ENCODE measurements at places on chromosomes 2 and 18.

- DNase-seq, result no peak
Measured at GRCh38 chr2:79275197-79275596, 115.6 kb upstream of the REG3A start.

- peak; percentile 73 for DNase-seq
Measured at GRCh38 chr2:20661421-20662307, 5.3 kb upstream of the GDF7 start.

DNA sequence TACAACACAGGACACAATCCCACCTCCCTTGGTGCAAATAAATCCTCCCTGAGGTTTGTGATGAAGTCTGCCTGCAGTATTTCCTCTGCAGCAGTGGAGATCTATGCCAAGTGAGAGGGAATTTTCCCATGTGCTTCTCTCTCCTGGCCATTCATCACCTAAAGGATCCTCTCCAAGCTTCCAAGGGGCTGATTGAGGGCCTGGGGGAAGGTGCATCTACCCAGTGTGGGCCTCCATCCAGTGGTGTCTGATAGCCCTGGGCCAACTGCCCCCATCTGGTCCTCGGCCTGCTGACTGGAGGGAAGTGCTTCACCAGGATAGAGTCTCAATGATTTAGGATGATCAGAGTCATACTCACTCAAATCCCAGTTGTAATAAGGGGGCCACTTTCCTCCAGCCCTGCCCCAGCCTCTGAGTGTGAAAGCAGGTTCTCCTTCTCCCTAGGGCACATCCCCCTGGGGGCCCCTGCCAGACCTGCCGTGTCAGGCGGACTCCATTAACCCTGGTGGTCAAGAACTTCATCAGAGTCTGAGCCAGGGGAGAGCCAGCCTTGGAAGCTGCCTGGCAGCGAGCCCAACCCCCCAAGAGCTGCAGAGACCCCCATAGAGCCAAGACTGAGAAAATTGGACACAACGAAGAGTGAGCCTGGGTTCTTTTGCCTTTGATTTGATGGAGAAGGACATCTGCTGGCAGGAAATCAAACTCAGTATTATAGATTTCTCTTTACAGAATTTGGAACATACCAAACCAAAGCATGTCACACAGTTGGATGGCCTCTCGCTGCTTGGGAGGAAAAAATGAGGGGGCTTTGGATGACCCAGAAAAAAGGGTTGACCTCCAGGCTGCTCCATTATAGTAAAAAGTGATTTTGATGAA, 509.6 kb downstream of the CMPK2 start:
- DNase-seq, result no peak

- DNase-seq, result no peak
Measured at GRCh38 chr2:197705912-197706838, 1.0 kb downstream of the MARS2 start.

DNA sequence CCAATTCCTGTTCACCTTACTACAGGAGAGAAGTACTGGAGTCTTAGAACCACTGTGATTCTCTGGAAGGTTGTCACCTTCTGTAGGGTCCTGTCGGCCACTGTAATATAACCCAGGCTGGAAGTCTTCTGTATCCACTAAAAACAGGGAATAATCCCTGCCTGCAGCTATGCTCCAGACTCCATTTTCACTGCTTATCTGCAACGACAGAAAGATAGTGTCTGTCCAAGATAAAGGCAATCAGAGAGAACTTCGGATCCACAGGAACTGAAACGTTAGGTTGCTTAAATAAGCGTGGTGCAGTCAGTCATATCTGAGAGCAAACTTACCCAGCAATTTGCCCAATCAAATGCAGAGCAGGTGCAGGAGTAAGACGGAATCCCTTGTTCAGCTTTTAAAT, 34.2 kb downstream of the ALS2 start:
- DNase-seq, result no peak

DNA sequence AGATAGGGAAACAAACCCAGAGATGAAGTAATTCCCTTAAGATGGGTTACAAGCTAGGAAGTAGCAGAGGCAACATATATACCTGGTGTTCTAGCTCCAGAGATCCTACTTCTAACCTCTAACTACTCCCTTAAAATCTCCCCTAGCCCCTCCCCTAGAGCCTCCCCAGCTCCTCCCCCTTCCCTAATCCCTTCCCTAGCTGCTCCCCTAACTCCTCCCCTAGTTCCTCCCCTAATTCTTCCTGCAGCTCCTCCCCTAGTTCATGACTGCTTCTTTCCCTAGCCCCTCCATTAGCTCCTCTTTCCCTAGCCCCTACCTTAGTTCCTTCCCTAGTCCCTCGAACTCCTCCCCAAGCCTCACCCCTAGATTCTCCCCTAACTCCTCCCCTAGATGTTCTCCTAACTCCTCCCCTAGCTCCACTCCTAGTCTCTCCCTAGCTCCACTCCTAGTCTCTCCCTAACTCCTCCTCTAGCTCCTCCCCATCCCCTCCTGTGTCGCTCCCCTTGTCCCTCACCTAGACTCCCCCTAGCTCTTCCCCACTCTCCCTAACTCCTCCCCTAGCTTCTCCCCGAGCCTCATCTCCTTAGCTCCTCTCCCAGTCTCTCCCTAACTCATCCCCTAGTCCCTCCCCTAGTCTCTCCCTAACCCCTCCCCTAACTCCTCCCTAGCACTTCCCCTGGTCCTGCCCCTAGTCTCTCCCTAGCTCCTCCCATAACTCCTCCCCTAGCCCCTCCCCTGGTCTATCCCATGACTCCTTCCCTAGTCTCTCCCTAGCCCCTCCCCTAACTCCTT, 108.9 kb downstream of the CD226 start:
- no peak for DNase-seq

- no peak for DNase-seq
Measured at GRCh38 chr2:44246436-44246835, 28.8 kb upstream of the SLC3A1 start.

- no peak for DNase-seq
Measured at GRCh38 chr2:222776792-222777191, 84.0 kb upstream of the ACSL3 start.

GRCh38 chr2:226726546-226726945, 73.1 kb downstream of the IRS1 start:
- no peak for DNase-seq

All from CD4-positive, alpha-beta T cell treated with Interleukin-15 for 4 hours (primary cell).